Right renal pelvis (tissue), 4 donors: ENCODE measurements at places on chromosomes 2 and 18.

GRCh38 chr2:77348821-77349220, 173.4 kb downstream of the LRRTM4 start:
- DNase-seq: no peak

GRCh38 chr2:240211598-240212424, 71.4 kb upstream of the OTOS start:
- no peak for DNase-seq

DNA sequence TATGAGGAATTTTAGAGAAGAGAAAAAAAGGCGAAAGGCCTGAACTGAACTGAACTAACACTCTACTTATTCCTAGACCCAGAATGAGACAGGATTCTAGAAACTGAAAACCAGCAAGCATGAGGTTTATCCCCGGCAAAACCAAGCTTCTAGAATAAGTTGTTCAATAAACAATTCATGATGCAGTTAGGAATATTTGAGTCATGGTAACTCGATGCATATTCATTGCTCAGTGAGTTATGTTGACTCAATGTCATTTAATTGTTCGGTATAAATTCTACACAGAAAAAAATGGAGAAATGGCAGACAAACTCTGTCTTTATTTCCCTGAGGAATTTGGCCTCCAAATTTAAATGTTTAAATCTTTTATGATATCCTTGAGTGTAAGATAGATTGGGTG, 321.5 kb downstream of the SATB2 start:
- no peak for DNase-seq

DNA sequence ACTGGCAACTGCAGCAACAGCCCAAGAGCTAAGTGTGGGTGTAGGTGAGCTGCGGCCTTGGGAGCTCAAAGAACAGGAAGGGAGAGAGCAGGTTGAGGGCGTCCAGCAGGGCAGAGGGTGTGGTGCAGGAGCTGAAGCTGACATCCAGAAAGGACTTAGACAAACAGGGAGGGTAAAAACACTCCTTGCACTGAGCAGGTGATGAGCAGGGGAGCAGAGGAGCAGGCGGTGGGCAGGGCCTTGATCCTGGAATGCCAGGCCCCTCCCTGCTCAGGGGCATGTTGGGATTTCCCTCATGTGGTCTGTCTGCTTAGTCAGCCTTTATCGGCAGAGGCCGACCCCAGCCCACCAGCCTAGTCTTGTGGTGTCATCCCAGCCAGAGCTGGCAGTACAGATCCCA, 63.6 kb downstream of the VSNL1 start:
- DNase-seq: no peak

DNA sequence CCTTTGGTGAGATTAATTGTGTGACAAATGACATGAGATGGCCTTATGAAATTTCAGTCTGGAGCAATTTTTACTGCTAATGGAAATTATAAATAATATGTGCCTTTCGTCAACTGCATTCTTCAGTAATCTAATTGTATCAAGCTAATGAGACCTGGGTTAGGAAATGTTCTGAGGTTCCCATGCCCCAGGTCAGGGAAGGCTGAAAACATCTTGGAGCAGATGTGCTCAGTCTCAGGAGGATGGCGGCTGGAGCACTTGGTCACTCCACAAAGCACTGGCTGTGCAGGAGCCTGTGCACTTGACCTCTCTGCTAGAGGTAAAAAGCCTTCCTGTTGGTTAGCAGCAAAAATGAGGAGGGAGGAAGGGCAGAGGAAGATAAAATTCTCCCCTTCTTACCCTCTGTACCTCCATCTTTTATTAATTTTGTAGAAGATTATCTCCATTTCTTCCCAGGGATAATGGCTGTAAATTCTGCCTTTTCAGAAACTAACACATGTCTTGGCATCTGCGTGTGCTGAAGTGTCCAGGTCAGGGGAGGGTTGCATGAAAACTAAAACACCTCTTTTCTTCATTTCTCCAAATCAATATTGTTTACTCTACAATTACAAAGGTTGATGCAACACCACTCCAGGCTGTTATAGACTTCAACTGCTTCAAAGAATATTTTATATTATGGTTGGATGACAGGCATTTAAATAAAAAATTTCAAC, 1606.4 kb upstream of the ACVR2A start:
- DNase-seq: no peak

DNA sequence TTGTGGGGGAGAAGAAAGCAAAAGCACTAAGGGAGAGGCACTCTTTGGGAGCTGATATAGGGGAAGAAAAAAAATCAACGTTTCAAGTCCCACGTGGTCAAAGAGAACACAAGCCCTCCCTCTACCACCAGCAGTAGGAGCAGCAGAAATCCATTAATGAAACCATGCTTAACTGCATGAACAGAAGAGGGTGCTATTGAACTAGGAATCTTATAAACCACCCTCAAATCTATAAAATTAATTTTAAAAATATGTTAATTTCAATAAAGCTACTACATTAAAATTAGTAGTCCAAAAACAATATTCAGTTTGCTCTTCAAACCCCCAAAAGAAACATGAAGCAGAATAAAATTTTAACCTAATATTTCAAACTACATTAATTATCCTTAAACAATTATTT, 147.8 kb downstream of the TMEM18 start:
- no peak for DNase-seq

DNA sequence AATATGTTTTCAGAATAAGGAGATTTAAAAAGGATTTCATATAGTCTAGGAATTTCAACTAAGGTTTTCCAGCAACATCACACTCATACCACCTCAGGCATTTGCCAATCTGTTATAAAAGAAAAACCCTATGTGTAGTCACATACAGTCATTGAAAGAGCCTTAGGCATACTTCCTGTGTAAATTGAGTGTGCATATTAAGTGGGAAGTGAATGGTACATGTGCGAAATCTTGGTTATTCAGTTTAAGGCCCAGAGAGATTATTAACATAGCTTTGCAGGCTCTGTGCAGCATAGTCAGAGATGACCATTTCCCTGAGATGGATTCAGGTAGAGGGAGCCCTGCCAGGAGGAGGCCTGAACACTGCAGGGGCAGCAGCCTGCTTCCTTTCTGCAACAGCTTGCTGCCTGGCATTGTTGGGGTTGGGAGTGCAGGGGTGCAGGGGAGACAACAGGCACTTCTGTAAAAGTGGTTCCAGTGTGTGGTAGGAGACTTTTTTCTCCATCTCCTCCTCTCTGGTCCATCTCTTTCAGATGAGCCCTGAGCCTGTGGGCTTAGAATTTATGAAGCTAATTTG, 100.1 kb upstream of the OSR1 start:
- no peak for DNase-seq

DNA sequence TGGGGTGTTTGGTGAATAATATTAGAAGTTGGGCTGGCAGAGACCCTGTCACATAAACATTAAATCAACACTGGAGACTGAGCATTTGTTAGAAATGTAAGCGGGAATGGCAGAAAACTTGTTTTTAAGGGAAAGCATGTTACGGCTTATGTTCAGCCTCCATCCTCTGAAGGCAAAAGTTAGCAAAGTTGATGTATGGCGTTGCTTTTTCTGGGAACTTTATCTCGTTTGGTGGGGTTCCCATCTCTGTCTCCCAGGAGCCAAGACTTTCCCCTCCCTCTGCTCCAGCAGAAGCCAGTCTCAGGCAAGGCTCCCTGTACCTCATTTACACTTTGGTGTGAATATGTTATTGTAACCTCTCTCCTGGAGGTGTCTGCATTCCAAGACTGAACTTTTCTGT, 105.1 kb downstream of the MSH2 start:
- no peak for DNase-seq

- no peak for DNase-seq
Measured at GRCh38 chr18:36304723-36305122, 7.2 kb downstream of the FHOD3 start.
